ENCODE measurements at places on chromosomes 4 and X.

DNA sequence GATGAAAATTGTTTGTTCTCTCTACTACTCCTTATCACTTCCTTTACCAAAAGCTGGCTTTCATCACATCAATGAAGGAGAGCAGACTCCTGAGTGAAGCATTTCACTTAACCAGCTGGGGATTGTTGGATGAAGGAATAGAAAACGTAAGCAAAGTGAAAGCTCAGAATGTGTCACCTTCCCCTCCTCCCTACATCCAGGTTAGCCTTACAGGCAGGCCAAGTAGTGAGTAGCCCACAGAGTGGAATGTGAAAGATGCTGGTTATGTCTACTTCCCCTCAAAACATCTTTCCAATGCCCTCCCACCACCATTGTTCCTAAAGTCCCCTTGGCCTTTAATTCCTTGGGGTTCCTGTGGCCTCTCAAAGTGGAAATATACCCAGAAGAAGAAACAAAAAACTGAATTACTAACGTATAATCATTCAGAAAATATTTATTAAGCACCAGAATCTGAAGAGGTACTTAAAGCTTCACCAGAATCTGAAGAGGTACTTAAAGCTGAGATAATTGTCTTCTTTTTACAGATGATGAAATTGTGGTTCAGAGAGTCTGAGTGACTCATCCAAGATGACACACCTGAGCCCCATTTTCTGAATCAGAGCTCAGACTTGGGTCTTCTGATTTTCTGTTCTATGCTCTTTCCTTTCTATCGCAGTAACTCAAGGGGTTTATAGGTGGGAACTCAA lies 6.5 kb downstream of the P2RY4 start:
- no peak for DNase-seq

GRCh38 chr4:136731025-136731424 lies 801.3 kb downstream of the PCDH18 start:
- no peak for DNase-seq

- no peak for DNase-seq
These were observed 381.5 kb downstream of the FBXW7 start for GRCh38 chr4:152154433-152154832.

DNA sequence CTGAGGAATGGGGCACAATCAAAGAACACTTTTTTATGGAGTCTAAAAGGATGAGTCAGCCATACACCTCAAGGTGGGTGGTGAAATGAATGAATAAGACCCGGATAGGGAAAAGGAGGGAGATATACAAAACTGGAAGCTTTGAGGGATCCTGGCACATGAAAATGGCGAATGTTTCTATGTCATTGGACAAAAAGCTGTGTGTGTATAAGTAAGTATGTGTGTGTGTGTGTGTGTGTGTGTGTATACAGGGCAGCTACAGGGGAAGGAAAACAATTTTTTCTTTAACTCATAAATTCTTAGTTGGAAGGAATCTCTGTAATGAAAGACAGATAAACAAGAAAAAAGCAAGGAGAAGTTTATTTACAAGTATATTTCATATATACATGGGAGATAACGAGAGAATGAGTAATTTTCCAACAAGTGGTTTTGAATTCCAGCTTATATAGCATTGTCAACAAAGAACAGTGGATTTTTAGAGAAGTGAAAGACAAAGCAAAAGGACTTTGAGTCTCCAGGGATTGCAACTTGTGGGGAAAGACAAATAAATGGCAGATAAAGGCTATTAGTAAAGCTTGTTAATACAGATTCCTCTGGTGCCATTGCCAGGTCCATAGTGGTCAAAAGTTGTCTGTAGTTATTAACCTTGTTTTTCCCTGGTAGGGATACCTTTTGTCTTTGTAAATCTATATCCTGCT lies 99.7 kb downstream of the MMRN1 start:
- no peak for DNase-seq

GRCh38 chrX:37685381-37686359 lies at the start of gene XK:
Gene XK (plus strand): TSS chrX:37685791. CDS start chrX:37685962, 171 bp downstream.
- no peak for DNase-seq

Data from non-pigmented ciliary epithelial cell (primary cell).